CD4-positive, alpha-beta T cell treated with Interleukin-15 for 4 hours (primary cell): ENCODE measurements at places on chromosomes 2 and 18.

- DNase-seq, result no peak
Observed at GRCh38 chr2:240796543-240797499, 23.2 kb downstream of the KIF1A start.

- DNase-seq, result no peak
Observed at GRCh38 chr2:119158563-119159347, at the start of gene C1QL2. C1QL2 (minus strand) TSS chr2:119158751; CDS start chr2:119158269, 482 bp downstream.

DNA sequence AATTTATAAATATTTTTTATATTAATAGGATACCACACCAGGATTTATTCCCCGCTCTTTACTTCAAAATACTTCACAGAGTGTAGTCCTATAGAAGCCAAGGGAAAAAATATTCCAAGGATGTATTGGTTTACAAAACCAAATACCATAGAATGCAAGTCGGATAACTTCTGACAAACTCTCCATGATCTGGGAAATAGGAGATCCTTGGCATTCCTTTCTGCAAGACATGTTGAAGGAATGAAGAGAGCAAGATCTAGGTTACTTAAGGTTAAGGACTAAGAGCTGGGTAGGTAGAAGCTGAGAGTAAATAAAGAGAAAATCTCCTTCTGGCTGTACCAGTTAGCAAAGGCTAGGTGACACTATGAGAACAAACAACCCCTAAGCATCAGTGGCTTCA, 141.2 kb downstream of the LRATD1 start:
- DNase-seq, result no peak

- DNase-seq, result no peak
Observed at GRCh38 chr18:77461062-77461688, 211.5 kb downstream of the GALR1 start.

DNA sequence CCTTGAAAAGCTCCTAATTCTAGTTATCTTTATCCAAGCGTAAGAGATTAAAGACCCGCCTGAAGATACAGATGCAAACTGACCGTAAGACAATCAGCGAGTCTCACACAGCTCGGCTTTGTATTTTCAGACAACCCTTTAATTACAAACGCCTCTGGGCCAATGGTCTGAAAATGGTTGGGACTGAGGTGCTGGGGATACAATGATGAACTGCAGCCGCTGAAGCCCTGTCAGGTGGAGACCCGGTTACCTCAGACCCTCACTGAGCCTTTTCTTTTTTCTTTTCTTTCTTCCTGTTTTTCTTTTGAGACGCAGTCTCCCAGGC, 715 bp upstream of the CFAP36 start:
- peak; percentile 12 for DNase-seq

DNA sequence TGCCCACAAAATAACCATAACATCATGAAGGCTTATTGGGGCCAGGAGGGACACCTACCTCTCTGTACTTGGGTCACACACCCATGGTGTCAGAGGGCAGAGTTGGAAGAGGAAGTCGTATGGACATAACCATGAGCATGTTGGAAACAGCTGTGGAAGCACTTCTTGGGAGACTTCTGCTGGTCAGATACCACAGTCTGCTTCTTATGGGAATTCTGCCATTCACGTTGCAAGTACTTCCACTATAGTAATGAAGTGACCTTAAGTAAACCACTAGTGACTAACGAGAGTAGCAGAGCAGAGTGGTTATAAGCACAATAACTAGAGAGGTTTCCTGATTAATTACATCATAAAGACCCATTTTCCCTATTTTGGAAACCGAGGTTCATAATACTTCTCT, 61.1 kb upstream of the TFPI start:
- no peak for DNase-seq

DNA sequence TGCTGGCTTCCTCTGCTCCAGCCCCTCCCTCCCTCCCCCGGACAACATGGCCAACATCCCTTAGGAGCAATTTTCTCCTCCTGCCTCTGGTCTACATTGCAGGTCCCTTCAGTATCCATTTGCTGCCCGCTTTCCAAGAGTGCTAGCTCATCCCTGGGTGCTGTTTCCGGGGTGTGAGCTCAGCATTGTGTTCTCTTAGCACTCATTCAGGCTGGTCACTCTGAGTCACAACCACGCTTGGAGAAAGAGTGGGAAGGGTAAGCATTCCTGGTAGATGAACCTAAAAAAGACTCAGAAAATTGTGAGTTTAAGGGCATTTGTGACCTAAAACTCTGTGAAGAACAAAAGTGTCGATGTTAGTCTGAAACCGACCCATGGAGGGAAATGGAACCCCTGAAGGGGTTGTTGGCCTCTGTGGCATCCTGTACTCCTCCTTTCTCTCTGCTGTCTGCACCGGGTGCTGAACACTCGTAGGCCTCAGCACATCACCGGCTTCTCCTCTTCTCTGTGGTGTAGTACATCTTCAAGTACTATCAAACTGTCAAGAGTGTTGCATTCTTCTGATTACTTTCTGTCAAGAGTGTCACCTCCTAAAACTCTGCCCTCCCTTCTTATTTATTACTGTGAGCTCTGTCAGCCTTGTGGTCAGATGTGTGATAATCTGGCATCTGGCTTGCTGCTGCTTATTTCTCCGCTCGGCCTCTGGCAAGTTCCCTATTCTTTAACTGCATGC, 73.0 kb downstream of the CTNNA2 start:
- no peak for DNase-seq

DNA sequence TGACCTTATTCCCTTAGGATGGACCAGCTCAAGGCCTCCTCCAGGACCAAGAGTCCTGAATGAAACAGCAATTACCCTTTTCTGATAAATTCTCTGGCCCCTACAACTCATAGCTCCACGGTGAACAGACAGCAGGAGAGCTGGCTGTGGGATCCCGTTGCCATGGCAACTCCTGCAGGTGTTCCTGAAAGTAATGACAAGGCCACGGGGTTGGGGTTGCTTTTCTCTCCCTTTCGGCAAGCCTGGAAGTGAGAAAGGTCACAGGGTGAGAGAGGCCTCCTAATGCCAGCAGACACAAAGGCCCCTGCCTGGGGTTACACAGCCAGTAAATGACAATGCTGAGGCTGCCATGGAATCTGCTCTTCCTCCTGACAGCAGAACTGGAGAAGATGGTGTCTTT, 403.0 kb downstream of the NBAS start:
- DNase-seq, result no peak

DNA sequence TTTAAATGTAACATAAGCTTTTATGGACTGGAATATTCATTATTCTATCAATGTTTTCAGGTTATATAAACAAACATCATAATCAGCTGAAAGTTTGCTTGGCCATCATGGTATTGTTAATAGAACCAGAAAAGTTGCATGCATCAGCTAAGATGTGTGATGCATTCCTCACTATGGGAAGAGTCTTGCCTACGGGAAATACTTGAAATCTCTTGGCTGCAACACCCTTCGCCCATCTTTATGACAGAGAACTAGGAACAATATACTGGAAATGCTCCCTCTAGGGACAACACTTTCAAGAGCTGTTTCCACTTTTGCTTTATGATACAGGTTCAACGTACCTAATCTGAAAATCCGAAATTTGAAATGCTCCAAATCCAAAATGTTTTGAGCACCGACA, 1390.8 kb downstream of the DPP10 start:
- DNase-seq, result no peak

- no peak for DNase-seq
Observed at GRCh38 chr2:11807156-11808015, 61.0 kb downstream of the LPIN1 start.

DNA sequence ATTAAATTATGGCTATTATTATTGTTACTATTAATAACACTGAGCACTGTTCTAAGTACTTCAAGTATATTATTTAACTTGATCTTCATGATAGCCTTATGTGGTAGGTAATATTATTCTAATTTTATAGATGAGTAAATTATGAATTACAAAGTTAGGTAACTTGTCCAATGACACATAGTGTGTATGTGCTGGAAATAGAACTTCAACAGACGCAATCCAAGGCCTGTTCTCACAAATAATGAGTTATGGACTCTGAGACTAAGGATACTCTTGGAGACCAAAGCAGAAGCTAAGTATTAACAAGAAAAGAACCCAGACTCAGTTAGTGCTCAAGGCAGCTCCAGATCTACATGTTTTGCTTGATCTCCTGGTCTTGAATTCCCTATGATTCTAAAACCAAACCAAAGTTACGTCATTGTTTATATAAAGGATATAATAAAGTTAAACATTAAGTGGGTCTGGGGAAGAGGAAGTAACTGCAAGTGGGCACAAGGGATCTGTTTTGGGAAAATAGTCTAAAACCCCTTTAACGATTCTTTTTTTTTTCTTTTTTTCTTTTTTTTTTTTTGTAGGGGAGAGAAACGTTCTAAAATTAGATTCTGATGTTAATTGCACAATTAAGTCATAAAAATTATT, 211.3 kb downstream of the ERBB4 start:
- DNase-seq, result no peak

DNA sequence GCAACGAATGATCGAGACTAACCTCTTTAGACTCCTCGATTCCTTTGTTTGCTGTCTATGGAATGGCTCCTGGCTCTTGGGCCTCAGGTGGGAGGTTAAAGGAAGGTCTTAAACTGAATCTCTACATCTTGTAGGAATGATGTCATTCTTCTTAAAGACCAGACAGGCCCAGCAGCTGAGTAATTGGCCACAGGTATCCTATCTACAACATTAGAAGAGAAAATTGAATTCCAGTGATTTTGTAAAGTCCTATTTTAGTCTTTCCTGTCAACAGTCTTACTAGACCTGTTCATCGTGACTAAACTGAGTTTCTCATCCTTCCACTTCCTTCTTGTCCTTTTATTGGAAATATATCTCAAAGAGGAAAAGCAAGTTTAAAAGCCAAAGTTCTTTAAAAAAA, 274.8 kb downstream of the ALPK2 start:
- DNase-seq, result no peak

DNA sequence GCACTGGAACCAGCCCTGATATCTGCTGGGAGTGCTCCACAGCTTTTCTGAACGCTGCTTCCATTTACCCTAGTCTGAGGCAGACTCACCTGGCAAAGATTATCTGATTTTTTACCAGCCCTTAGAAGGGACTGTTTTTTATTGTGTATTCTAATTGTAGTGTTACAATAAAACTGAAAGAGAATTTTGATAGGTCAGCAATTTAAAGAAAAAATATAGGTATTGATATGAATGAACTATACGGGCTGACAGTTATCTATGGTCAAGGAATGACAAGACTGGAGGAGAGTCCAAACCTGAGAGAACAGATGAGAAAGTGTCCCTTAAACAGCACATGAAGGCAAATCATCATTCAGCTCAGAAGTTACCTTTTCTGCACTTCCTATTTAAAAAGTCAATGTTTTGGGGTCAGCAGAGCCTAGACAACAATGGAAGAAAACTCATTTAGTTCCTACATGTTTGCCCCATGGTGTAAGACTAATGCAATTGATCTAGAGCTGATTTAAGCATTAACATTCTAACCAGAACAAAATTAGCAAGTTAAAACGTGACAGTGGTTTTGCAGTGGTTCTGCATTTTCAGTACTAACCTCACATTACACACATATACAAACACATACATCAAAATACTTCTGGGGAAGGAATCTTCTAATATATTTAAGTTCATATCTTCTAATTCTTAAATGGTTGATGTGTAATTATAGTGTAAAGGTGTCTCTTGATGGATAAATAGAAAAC, 500.9 kb downstream of the TGIF1 start:
- DNase-seq, result no peak

- DNase-seq, result peak; percentile 62
Observed at GRCh38 chr2:197168705-197169104, 141.9 kb downstream of the ANKRD44 start.

GRCh38 chr18:73577365-73577764, 570.3 kb downstream of the FBXO15 start:
- no peak for DNase-seq

- DNase-seq, result no peak
Observed at GRCh38 chr2:128366713-128367511, 48.2 kb upstream of the HS6ST1 start.

GRCh38 chr2:24894750-24895149, 25.3 kb downstream of the ADCY3 start:
- no peak for DNase-seq

DNA sequence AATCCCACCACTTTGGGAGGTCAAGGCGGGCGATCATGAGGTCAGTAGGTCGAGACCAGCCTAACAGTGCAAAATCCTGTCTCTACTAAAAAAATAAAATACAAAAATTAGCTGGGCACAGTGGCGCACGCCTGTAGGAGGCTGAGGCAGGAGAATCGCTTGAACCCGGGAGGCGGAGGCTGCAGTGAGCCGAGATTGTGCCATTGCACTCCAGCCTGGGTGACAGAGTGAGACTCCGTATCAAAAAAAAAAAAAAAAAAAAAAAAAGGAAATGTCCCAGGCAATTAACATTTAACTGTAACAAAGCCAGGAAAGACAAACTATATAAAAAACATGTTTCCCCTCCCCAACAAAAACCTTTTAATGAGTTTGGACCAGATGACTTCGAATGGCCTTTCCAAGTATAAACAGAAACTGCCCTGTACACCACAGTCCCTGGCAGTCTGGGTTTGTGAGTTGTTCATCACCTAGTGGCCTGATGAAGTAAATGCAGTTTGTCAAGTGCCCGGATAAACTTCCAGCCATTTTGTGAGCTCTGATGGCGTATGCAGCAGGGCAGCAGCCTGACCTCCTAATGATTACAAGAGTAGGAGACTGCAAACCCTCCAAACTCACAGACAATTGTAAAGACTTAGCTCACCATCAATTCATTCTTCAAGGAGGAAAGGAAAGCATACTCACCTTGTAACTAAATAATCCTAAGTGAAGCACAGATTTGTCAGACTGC, 16.6 kb upstream of the PCBP1 start:
- DNase-seq, result peak; percentile 83
